ENCODE measurements at places on chromosomes 7 and 10. TPM values are rescaled to one million over a fixed set of nuclear protein-coding genes. Genes with fewer than 3 reads are reported as not detected.

DNA sequence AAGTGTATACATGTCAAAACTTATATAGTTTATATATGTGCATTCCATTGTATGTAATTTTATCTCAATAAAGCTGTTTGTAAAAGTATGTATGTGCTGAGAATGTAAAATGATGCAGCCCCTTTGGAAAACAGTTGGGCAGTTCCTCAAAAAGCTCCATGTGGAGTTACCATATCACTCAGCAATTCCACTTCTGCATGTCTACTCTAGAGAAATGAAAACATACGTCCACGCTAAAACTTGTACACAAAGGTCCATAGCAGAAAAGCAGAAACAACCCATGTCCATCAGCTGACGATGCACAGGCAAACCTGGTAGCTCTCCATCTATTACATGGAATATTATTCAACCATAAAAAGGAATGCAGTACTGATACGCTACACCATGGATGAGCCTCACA is 8.3 kb upstream of the RGS10 start:
- no peak for DNase-seq
- H3K36me3 ChIP-seq: no peaks in the 10 kb centered on the region
- H3K4me1 ChIP-seq: no peaks in the 10 kb centered on the region
- H3K27ac ChIP-seq: no peak overlapping the region

GRCh38 chr7:92588561-92588960 is 1.6 kb downstream of the FAM133B start:
- no peak for DNase-seq
- H3K27me3 ChIP-seq: no peaks in the 10 kb centered on the region
- no peaks in the 10 kb centered on the region for H3K36me3 ChIP-seq
- peaks cover 4% of the 10 kb centered on the region for H3K4me1 ChIP-seq
- peak overlapping the region; percentile 89 for H3K4me3 ChIP-seq
- H3K27ac ChIP-seq: no peak overlapping the region

- DNase-seq: no peak
- H3K27ac ChIP-seq: no peak overlapping the region
- H3K4me1 ChIP-seq: peaks cover 4% of the 10 kb centered on the region
- no peak overlapping the region for H3K4me3 ChIP-seq
Observed at GRCh38 chr10:12603766-12604470, 254.6 kb downstream of the CAMK1D start.

- no peaks in the 10 kb centered on the region for H3K27me3 ChIP-seq
- no peak overlapping the region for H3K4me3 ChIP-seq
- no peak overlapping the region for H3K27ac ChIP-seq
- no peaks in the 10 kb centered on the region for H3K36me3 ChIP-seq
Observed at GRCh38 chr7:42506097-42506496, 269.1 kb upstream of the GLI3 start.

DNA sequence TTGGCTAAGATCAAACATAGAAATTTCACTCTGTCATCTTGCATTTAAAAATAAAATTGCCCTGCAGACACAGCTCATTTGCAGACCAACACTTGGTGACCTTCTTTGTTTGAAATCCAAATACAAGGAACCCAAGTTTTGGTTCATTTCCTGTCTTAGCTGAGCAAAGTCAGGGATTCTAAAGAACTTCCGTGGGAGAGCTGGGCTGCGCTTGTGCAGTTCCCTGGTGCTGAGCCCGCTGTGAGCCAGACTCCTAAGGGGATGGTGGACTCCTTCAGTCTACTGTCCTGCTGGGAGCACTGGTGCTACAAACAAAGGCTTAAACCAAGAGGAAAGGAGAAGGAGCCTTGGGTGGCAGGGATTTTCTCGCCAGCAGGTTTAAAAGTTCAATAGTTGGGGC is 60.0 kb downstream of the MYOF start:
- H3K4me1 ChIP-seq: no peaks in the 10 kb centered on the region
- no peak overlapping the region for H3K4me3 ChIP-seq
- H3K27me3 ChIP-seq: no peaks in the 10 kb centered on the region
- H3K36me3 ChIP-seq: no peaks in the 10 kb centered on the region
- DNase-seq: no peak
- H3K27ac ChIP-seq: peak overlapping the region; percentile 51

GRCh38 chr10:100518761-100519241 is 860 bp downstream of the SEC31B start:
- peak overlapping the region; percentile 28 for H3K4me3 ChIP-seq
- peak; percentile 45 for DNase-seq
- H3K27me3 ChIP-seq: no peaks in the 10 kb centered on the region

- no peaks in the 10 kb centered on the region for H3K4me1 ChIP-seq
- no peaks in the 10 kb centered on the region for H3K27me3 ChIP-seq
- no peak overlapping the region for H3K27ac ChIP-seq
- H3K36me3 ChIP-seq: no peaks in the 10 kb centered on the region
- no peak overlapping the region for H3K4me3 ChIP-seq
- DNase-seq: no peak
Observed at GRCh38 chr10:14240253-14241189, 90.2 kb downstream of the FRMD4A start.

- DNase-seq: no peak
- H3K4me3 ChIP-seq: no peak overlapping the region
- no peak overlapping the region for H3K27ac ChIP-seq
Observed at GRCh38 chr10:102381983-102382382, 13.5 kb upstream of the NFKB2 start.

GRCh38 chr7:140517546-140518369 is 38.5 kb upstream of the MKRN1 start:
- no peaks in the 10 kb centered on the region for H3K4me1 ChIP-seq
- no peaks in the 10 kb centered on the region for H3K36me3 ChIP-seq
- no peak overlapping the region for H3K4me3 ChIP-seq
- peak; percentile 94 for DNase-seq
- peak overlapping the region; percentile 74 for H3K27ac ChIP-seq
- H3K27me3 ChIP-seq: no peaks in the 10 kb centered on the region

- peak within 1 kb of the TSS; percentile 37 for H3K4me3 ChIP-seq
- peaks cover 4% of the 10 kb centered on the region for H3K4me1 ChIP-seq
Observed at GRCh38 chr10:75431180-75432111, at the start of gene LRMDA. TSS of gene LRMDA (plus strand) at chr10:75431624.

GRCh38 chr10:95181726-95182125 is 12.3 kb upstream of the ACSM6 start:
- no peak overlapping the region for H3K27ac ChIP-seq
- H3K27me3 ChIP-seq: no peaks in the 10 kb centered on the region
- H3K4me3 ChIP-seq: no peak overlapping the region
- peaks cover 3% of the 10 kb centered on the region for H3K4me1 ChIP-seq
- DNase-seq: no peak

DNA sequence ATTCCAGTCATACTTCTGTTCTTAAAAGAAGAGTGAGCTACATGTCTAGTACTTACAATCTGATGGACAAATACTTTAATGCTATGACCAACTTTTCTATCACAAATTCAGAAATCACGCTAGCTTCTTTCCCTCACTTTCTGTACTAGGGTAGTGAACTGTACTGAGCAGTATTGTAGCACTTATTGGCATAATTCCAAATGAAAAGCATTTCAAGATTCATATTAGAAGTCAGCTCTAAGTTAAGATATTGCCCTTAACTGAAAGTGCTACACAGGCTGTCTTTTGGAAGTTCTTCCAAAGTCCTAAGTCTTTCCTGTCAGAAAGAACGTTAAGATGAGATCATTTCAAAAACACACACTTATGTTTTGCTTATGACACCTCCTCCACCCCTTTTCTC is 13.4 kb downstream of the P4HA1 start:
- H3K27me3 ChIP-seq: no peaks in the 10 kb centered on the region
- H3K4me1 ChIP-seq: no peaks in the 10 kb centered on the region
- no peaks in the 10 kb centered on the region for H3K36me3 ChIP-seq
- DNase-seq: no peak

DNA sequence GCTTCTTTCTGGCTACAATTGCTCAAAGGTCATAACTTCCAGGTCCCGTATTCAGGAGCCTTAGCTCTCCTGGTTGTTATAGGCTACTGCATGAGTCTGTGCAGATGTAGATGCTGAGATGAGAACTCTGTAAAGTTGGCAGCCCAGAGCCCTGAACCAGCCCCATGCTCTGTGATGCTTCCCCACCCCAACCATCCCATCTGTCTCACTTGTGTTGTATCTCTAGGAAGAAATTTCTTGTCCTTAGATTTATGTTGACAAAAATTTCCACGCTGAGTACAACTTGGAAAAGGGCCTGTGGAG is 61.2 kb upstream of the EEPD1 start:
- no peak overlapping the region for H3K4me3 ChIP-seq
- DNase-seq: no peak
- no peaks in the 10 kb centered on the region for H3K27me3 ChIP-seq

DNA sequence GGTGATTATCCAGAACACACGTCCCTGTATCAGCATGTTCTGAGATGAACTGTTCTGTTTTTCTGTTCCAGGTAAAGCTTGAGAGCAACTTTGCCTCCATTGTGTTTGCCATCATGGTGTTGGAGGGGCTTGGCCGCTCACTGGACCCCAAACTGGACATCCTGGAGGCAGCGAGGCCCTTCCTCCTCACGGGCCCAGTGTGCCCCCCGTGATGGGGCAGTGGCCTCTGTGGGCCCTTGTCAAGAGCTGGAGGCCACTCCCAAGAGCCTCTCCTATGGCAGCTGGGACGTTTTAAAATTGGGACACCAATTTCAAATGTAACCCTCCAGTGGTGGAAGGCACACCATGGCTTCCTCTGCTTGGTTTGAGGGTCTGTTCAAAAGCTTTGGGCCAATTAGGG is 1.9 kb upstream of the NDUFB2 start:
- no peak overlapping the region for H3K27ac ChIP-seq
- H3K4me3 ChIP-seq: no peak overlapping the region
- no peaks in the 10 kb centered on the region for H3K27me3 ChIP-seq
- no peak for DNase-seq

GRCh38 chr10:125866421-125867029 is 14.6 kb downstream of the DHX32 start:
- DNase-seq: no peak
- H3K27me3 ChIP-seq: no peaks in the 10 kb centered on the region
- H3K36me3 ChIP-seq: no peaks in the 10 kb centered on the region
- no peaks in the 10 kb centered on the region for H3K4me1 ChIP-seq
- no peak overlapping the region for H3K27ac ChIP-seq
- H3K4me3 ChIP-seq: no peak overlapping the region

- peaks cover 23% of the 10 kb centered on the region for H3K4me1 ChIP-seq
- H3K4me3 ChIP-seq: no peak overlapping the region
- no peaks in the 10 kb centered on the region for H3K36me3 ChIP-seq
- H3K27ac ChIP-seq: no peak overlapping the region
- DNase-seq: no peak
- no peaks in the 10 kb centered on the region for H3K27me3 ChIP-seq
Observed at GRCh38 chr10:33237736-33238624, 96.5 kb downstream of the NRP1 start.

- H3K27me3 ChIP-seq: no peaks in the 10 kb centered on the region
- H3K4me1 ChIP-seq: no peaks in the 10 kb centered on the region
- no peaks in the 10 kb centered on the region for H3K36me3 ChIP-seq
- no peak overlapping the region for H3K4me3 ChIP-seq
- DNase-seq: no peak
Observed at GRCh38 chr10:85400981-85401695, 965.5 kb downstream of the GRID1 start.

GRCh38 chr7:4083513-4083912 is 598.6 kb upstream of the FOXK1 start:
- H3K27ac ChIP-seq: no peak overlapping the region
- no peaks in the 10 kb centered on the region for H3K27me3 ChIP-seq
- H3K36me3 ChIP-seq: no peaks in the 10 kb centered on the region
- DNase-seq: no peak

- no peak overlapping the region for H3K4me3 ChIP-seq
- no peaks in the 10 kb centered on the region for H3K36me3 ChIP-seq
- no peak overlapping the region for H3K27ac ChIP-seq
- no peaks in the 10 kb centered on the region for H3K27me3 ChIP-seq
Observed at GRCh38 chr10:124508070-124508667, 46.5 kb downstream of the LHPP start.

DNA sequence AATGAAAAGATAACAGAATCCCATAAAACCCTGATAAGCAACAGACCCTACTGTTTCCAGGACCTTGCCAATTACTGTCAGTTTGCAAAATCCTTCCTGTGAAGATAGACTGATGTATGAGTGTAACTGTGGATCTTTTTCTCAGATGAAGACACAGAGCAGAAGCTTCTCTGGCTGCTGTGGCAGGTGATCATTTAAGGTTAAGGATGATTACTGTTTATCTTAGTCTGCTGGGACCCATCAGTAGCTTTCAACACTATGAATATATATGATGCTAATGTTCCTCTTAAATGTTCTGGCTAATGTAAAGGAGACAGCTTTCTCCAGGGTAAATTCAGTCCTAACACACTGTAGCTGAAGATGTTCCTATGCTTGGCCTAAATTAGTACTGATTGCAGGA is 56.0 kb upstream of the CTTNBP2 start:
- no peaks in the 10 kb centered on the region for H3K27me3 ChIP-seq
- no peak overlapping the region for H3K4me3 ChIP-seq
- H3K36me3 ChIP-seq: no peaks in the 10 kb centered on the region
- DNase-seq: no peak
- H3K4me1 ChIP-seq: no peaks in the 10 kb centered on the region

- H3K27me3 ChIP-seq: no peaks in the 10 kb centered on the region
- H3K36me3 ChIP-seq: no peaks in the 10 kb centered on the region
- peak overlapping the region; percentile 94 for H3K27ac ChIP-seq
- H3K4me3 ChIP-seq: peak overlapping the region; percentile 78
- no peak for DNase-seq
Observed at GRCh38 chr7:144834641-144835144, 1.2 kb downstream of the TPK1 start.

DNA sequence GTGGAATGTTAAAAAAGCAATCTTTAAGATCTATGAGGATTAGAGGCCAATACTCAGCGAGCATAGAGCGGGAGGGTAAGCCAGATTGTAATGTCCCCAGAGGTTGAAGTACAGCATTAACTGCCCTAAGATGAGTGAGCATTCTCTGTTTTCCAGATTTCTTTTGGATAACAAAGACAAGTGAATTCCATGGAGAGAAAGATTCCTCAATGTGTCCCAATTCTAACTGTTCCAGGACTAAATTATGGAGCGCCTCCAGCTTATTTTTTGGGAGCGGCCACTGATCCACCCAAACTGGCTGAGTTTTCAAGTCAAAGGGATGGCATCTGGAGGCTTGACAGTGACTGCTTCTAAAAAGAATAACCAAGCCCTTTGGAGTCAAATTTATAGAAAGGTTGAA is 39.3 kb upstream of the AKR1C2 start:
- H3K4me3 ChIP-seq: no peak overlapping the region
- H3K27me3 ChIP-seq: no peaks in the 10 kb centered on the region
- DNase-seq: no peak
- no peaks in the 10 kb centered on the region for H3K4me1 ChIP-seq
- H3K27ac ChIP-seq: no peak overlapping the region

DNA sequence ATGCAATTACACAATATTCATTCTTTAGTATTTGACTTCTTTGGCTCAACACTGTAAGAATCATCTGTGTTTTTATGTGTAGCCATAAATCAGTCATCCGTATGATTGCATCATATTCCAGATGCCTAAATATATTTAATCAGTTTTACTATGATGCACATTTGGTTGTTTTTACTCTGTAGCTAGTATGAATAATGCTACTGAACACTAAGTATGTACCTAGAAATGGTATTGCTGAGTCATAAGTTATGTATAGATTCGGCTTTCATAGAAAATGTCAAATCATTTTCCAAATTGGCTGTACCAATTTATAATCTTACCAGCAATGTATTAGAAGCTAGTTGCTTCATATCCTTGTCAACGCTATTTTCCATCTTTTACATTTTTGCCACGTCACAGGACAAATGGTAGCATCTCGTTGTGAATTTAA is 197.3 kb upstream of the PLXNA4 start:
- no peak overlapping the region for H3K4me3 ChIP-seq
- H3K27ac ChIP-seq: no peak overlapping the region
- no peaks in the 10 kb centered on the region for H3K27me3 ChIP-seq
- no peak for DNase-seq
- H3K4me1 ChIP-seq: no peaks in the 10 kb centered on the region

Gene MSMB
- not detected for total RNA-seq

Gene ARHGEF35
- 8.6 TPM for total RNA-seq

Gene SGCE
- total RNA-seq: 118 TPM

Gene CPA2
- not detected for total RNA-seq

Gene CTAGE8
- 1.5 TPM for total RNA-seq

Gene GPR146
- total RNA-seq: 25.0 TPM

Gene NPY4R
- total RNA-seq: not detected

Gene UBE2D4
- 15.7 TPM for total RNA-seq

Data from uterus (tissue), 4 donors.